Activated CD4-positive, alpha-beta T cell treated with anti-CD3 and anti-CD28 coated beads, Interleukin-2, Interleukin-4, amounts not matched to agents 100 ng/mL and 50 ng/mL, durations not matched to agents 16 hours and 8 hours (primary cell): ENCODE measurements at places on chromosomes 6 and 20.

DNA sequence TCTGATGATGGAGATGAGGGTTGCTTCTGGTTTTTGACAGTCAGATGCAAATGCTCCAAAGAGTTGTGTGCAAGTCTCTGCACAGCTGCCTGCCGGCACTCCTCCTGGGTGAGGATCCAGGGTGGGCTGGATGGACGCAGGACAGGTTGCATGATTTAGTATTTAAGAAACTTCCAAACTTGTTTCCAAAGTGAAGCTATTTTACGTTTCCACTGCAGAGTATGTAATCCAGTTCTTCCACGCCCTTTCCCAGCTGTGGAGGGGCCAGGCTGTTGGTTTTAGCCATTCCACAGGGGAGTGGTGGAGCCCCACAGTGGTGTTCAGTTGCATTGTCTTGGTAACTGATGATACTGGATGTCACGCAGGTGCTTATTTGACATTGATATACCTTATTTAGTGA lies 157.3 kb downstream of the THBS2 start:
- DNase-seq, result no peak

GRCh38 chr20:3258429-3258828 lies 19.4 kb upstream of the SLC4A11 start:
- DNase-seq, result no peak

- DNase-seq, result peak; percentile 36
Observed at GRCh38 chr6:79713701-79714322, 82.7 kb downstream of the SH3BGRL2 start.

DNA sequence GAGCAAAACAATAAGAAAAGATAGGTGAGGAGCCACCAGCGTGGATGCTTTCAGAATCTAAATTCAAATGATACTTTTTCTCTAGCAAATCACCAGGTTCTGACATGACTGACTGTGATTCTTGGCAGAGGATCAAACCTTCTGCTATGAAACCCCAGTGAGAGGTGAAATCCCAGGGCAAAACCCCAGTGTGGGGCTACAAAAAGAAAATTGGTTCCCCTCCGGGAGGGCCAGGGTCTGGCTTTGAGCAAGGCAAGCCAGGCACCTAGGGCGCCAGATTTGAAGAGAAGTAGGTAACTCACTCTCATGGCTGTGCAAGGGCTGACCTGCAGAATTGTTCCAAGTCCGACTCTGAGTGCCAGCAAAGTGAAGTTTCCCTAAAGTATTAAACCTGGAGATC lies 20.2 kb upstream of the RALGAPA2 start:
- DNase-seq, result no peak
